NCI-H1694 (cell line): ENCODE measurements at places on chromosomes 1 and 21.

DNA sequence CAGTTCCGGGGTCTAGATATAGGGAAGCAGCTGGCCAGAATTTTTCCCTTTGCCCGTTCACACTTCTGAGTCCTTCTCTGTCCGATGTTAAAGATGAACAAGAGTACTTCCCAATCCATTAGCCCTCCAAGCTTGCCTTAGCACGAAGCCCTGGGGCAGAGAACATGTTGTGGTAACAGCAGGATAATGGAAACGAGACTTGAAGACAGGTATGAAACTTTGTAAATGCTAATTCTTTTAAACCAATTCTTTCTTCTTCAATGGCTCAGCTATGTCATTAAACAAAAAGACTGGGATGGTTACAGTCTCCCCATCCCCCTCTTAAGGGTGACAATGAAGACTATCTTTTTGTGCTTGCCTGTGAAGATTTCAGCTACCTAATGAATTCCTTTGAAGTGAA, 218.5 kb downstream of the PLA2G4A start:
- DNase-seq = no peak

- DNase-seq = no peak
Observed at GRCh38 chr1:207060596-207060995, 7.5 kb downstream of the PFKFB2 start.

- DNase-seq = no peak
Observed at GRCh38 chr1:225695578-225696337, 42.8 kb upstream of the ENAH start.

- DNase-seq = no peak
Observed at GRCh38 chr1:1240822-1241587, 5.5 kb downstream of the C1QTNF12 start.
